CD14-positive monocyte (primary cell): ENCODE measurements at places on chromosomes 12 and 14. TPM values are rescaled to one million over a fixed set of nuclear protein-coding genes. Genes with fewer than 3 reads are reported as not detected.

- no peaks in the 10 kb centered on the region for H3K27me3 ChIP-seq
- H3K36me3 ChIP-seq, result peaks cover 17% of the 10 kb centered on the region
- H3K4me1 ChIP-seq, result peaks cover 49% of the 10 kb centered on the region
- DNase-seq, result peak; percentile 49
Observed at GRCh38 chr12:132506328-132507160, 16.6 kb downstream of the FBRSL1 start.

DNA sequence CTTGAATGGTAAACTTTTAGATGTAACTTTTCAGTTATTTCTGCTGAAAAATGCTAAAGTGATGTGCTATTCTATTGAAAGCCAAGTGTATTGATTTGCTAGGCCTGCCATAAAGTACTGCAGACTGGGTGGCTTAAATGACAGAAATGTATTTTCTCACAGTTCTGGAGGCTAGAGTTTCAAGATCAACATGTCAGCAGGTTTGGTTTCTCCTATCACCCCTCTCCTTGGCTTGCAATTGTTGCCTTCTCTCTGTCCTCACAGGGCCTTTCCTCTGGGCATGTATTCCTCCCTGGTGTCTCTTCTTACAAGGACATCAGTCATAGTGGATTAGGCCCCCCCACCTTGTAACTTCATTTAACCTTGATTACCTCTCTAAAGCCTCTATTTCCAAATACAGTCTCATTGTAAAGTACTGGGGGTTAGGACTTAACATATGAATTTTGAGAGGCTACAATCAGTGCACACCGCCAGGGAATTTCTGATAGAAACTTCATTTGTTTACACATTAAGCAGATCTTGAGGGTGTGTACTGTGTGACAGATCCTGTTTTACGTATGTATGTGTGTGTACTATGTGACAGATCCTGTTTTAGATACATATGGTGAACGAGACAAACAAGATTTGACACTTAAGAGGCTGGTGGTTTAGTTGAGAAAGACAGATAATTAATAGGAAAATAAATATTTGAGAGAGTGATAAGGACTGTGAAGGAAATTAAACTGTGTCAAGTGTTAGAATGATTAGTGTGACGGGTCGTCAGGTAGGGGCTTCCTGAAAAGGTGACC is 49.5 kb downstream of the ADIPOR2 start:
- DNase-seq, result no peak
- H3K27ac ChIP-seq, result no peak overlapping the region
- H3K27me3 ChIP-seq, result no peaks in the 10 kb centered on the region
- H3K4me1 ChIP-seq, result no peaks in the 10 kb centered on the region
- no peak overlapping the region for H3K4me3 ChIP-seq

DNA sequence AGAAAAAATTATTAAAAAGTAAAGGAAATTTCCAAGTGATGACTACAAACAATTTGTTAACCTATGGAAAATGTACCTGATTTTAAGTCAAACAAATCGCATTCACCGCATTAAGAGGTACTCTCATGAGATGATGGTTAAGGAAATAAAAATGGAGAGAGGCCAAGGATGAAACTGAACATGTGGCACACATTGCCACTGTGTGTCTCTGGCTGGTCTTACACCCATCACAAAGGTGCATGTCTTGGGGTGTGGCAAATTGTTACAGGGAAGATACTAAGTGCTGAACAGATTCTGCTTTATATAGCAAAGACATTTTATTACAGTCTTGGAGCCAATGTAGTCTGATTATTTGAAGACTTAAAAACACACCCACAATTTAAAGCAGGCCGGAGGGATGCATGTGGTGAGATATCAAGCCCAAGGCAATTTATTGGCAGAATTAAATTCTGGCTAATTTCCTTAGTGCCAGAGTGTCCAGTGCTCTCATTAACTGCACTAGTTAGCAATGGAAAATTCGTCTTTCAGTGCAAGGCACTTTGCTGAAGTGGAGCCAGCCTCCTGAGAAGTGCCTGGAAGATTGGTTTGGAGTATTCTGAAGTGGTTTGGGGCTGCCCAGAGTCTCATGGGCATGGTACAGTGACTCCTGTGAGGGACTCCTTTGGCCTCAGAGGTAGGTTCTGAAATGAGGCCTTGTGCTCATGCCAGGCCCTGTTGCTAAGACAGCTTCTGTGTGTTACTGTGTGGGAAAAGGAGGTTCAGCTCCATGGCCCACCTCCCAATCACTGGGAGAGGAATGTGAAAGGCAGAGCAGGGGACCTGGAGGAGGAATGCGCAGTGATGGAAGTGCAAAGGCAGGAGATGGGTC is 166.9 kb downstream of the BRMS1L start:
- no peaks in the 10 kb centered on the region for H3K27me3 ChIP-seq
- no peaks in the 10 kb centered on the region for H3K36me3 ChIP-seq
- H3K27ac ChIP-seq, result no peak overlapping the region
- no peak for DNase-seq
- no peaks in the 10 kb centered on the region for H3K4me1 ChIP-seq
- H3K4me3 ChIP-seq, result no peak overlapping the region

DNA sequence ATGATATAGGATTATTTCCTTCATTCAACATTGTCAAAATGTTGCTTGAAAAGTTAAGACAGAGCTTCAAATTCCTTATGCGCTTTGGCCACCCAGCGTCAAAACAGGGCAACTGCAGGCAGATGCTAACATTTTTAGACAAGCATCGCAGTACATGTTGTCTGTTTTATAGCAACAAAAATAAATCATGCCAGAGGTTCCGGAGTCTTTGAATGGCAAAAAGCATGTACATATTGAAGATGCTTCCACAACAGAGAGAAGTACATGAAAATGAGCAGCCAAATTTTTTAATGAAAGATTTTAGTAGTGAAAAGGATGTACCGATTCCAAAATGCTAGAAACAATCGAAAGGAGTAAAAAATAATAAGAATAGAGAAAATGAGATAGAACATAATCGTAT is 49.8 kb upstream of the USP15 start:
- no peaks in the 10 kb centered on the region for H3K36me3 ChIP-seq
- peaks cover 42% of the 10 kb centered on the region for H3K4me1 ChIP-seq
- no peak overlapping the region for H3K27ac ChIP-seq
- peak; percentile 58 for DNase-seq

- no peaks in the 10 kb centered on the region for H3K4me1 ChIP-seq
- DNase-seq, result no peak
- no peaks in the 10 kb centered on the region for H3K36me3 ChIP-seq
- H3K4me3 ChIP-seq, result no peak overlapping the region
Observed at GRCh38 chr14:76495983-76496382, 120.0 kb downstream of the ESRRB start.

DNA sequence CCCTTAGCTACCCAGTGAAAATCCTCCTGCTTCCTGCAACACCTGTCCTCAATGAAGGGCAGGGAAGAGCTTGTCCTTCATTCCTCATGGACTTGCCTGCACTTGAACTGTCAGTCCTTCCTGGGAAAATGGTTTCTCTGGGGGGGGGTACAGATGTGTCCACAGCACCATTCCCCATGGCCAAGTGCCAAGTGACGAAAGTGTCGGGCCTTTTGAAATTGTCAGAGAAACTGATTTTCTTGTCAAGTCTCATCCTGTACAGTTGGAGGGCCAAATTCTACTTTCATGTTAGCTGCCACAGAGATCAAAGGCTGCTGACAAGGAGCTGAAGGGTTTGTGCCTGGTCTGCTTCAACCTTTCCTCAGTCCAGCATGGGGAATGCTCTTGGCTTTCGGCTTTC is 179.5 kb upstream of the PARP11 start:
- DNase-seq, result no peak
- H3K36me3 ChIP-seq, result no peaks in the 10 kb centered on the region
- H3K4me1 ChIP-seq, result no peaks in the 10 kb centered on the region
- H3K4me3 ChIP-seq, result no peak overlapping the region
- H3K27me3 ChIP-seq, result no peaks in the 10 kb centered on the region
- H3K27ac ChIP-seq, result no peak overlapping the region

GRCh38 chr12:64582114-64582513 is 28.2 kb upstream of the RASSF3 start:
- H3K27me3 ChIP-seq, result no peaks in the 10 kb centered on the region
- peaks cover 29% of the 10 kb centered on the region for H3K4me1 ChIP-seq

DNA sequence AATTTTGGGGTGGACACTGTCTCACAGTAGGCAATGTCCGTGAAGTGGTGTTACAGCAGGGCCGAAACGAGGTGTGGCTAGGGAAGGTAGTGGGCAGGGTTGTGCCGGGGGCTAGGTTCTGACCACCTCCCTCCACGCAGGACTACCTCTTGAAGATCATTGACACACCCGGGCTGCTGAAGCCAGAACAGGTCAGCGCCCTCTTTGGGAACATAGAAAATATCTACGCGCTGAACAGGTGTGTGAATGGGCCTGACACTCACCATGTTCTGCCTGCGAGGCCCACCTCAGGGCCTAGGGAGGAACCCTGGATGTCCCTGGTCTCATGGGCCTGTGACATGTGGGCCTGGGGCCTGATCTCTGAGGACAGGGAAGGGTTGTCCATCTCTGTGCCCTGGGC is 24.6 kb downstream of the PLEKHG3 start:
- H3K36me3 ChIP-seq, result peaks cover 63% of the 10 kb centered on the region
- H3K4me1 ChIP-seq, result peaks cover 5% of the 10 kb centered on the region
- H3K27ac ChIP-seq, result no peak overlapping the region
- H3K27me3 ChIP-seq, result no peaks in the 10 kb centered on the region

- no peaks in the 10 kb centered on the region for H3K36me3 ChIP-seq
- no peaks in the 10 kb centered on the region for H3K27me3 ChIP-seq
- peak overlapping the region; percentile 7 for H3K27ac ChIP-seq
- peak; percentile 64 for DNase-seq
- peaks cover 13% of the 10 kb centered on the region for H3K4me1 ChIP-seq
Observed at GRCh38 chr12:32217354-32218310, 111.0 kb downstream of the BICD1 start.

- no peaks in the 10 kb centered on the region for H3K36me3 ChIP-seq
- H3K4me3 ChIP-seq, result no peak overlapping the region
- no peak for DNase-seq
Observed at GRCh38 chr14:54577977-54578376, 11.0 kb downstream of the SAMD4A start.

- no peak overlapping the region for H3K27ac ChIP-seq
- H3K4me1 ChIP-seq, result no peaks in the 10 kb centered on the region
- DNase-seq, result no peak
- no peaks in the 10 kb centered on the region for H3K36me3 ChIP-seq
Observed at GRCh38 chr14:101197595-101198397, 294.3 kb upstream of the RTL1 start.

DNA sequence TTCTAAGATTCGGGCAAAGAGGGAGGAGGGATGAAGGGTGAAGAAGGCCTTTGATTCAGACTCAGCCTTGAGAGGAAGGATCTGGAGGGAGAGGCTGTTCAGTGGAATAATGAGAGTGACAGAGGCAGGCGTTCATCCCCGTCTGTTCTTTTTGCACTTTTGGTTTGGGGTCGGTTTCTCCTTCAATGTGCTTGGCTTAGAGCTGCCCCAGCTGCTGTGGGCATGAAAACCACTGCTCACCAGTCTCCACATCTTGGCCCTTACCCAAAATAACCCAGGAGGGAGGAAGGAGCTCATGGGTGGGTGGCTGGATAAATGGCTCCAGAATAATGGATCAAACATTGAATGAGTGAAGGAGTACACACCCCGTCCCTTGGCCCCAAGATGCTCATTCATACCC is 261.7 kb upstream of the FKBP4 start:
- H3K36me3 ChIP-seq, result no peaks in the 10 kb centered on the region
- H3K4me3 ChIP-seq, result no peak overlapping the region
- no peaks in the 10 kb centered on the region for H3K27me3 ChIP-seq
- DNase-seq, result no peak

DNA sequence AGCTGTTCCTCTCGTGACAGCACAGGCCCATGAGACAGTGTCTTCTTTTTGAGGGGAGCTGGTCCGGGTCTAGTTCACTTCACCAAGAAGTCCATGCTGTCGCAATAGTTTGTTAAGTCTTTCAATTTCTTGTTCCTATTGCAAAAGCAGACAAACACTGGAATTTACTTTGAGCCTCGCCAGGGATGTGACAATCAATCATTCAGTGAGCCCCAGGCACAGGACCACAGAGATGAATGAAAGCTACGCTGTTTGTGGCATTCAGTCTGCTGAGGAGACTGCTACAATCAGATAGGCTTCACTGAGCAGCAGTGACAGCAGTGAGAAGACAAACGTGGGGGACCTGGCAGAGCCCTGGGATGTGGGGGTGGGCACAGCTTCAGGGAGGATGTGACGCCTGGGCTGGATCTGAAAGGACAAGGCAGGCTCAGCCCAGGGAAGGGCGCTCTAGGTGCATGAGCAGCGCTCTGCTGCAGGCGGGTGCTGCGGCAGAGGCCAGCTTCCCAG is 35.5 kb downstream of the TCTN1 start:
- H3K27ac ChIP-seq, result peak overlapping the region; percentile 49
- H3K4me3 ChIP-seq, result no peak overlapping the region
- H3K4me1 ChIP-seq, result peaks cover 4% of the 10 kb centered on the region
- H3K27me3 ChIP-seq, result no peaks in the 10 kb centered on the region

- no peaks in the 10 kb centered on the region for H3K4me1 ChIP-seq
- no peak overlapping the region for H3K4me3 ChIP-seq
- no peaks in the 10 kb centered on the region for H3K36me3 ChIP-seq
- no peaks in the 10 kb centered on the region for H3K27me3 ChIP-seq
Observed at GRCh38 chr14:96082420-96083300, 43.5 kb downstream of the C14orf132 start.

The POTEM gene
- polyA plus RNA-seq, result not detected

The PPP1R12A gene
- polyA plus RNA-seq, result 8.8 and 26.2 TPM in 2 replicates

The DCAF5 gene
- 48.6 and 55.1 TPM in 2 replicates for polyA plus RNA-seq

The ITGB7 gene
- polyA plus RNA-seq, result 33.1 TPM

The CMTM5 gene
- polyA plus RNA-seq, result 0.93 TPM

The POTEG gene
- polyA plus RNA-seq, result not detected

The RFLNA gene
- polyA plus RNA-seq, result not detected

The RNASE3 gene
- polyA plus RNA-seq, result 3.3 and 5.1 TPM in 2 replicates
